ENCODE measurements at places on chromosomes 7 and 10. TPM values are rescaled to one million over a fixed set of nuclear protein-coding genes. Genes with fewer than 3 reads are reported as not detected.

Gene ELAPOR2
- 3.7 TPM for polyA plus RNA-seq

Gene TFPI2
- polyA plus RNA-seq = 3.4 TPM

Gene GIMAP1
- polyA plus RNA-seq = 2.4 TPM

Gene GATA3
- polyA plus RNA-seq = 0.46 TPM

Gene RBP4
- polyA plus RNA-seq = 1.2 TPM

Gene FRMD4A
- polyA plus RNA-seq = 6.9 TPM

Gene TEX36
- polyA plus RNA-seq = not detected

Gene MSS51
- polyA plus RNA-seq = 0.61 TPM

Gene GDF2
- not detected for polyA plus RNA-seq

Gene CALY
- 0.78 TPM for polyA plus RNA-seq

Gene HDAC9
- 2.0 TPM for polyA plus RNA-seq

Gene HOGA1
- polyA plus RNA-seq = not detected

Gene ARID5B
- 8.2 TPM for polyA plus RNA-seq

Gene CLDN3
- not detected for polyA plus RNA-seq

Gene PHYHIPL
- 0.35 TPM for polyA plus RNA-seq

Gene PHF14
- polyA plus RNA-seq = 92.7 TPM

Gene TRIM50
- polyA plus RNA-seq = 35.4 TPM

Gene EBLN1
- not detected for polyA plus RNA-seq

Gene KCNH2
- 4.0 TPM for polyA plus RNA-seq

Gene NKX2-3
- 1.1 TPM for polyA plus RNA-seq

Measured in stomach (tissue), 19 donors.